ENCODE measurements at places on chromosomes 2 and 18.
A peak's percentile ranks its signal among the peaks of the same experiment; 100 is the strongest.

DNA sequence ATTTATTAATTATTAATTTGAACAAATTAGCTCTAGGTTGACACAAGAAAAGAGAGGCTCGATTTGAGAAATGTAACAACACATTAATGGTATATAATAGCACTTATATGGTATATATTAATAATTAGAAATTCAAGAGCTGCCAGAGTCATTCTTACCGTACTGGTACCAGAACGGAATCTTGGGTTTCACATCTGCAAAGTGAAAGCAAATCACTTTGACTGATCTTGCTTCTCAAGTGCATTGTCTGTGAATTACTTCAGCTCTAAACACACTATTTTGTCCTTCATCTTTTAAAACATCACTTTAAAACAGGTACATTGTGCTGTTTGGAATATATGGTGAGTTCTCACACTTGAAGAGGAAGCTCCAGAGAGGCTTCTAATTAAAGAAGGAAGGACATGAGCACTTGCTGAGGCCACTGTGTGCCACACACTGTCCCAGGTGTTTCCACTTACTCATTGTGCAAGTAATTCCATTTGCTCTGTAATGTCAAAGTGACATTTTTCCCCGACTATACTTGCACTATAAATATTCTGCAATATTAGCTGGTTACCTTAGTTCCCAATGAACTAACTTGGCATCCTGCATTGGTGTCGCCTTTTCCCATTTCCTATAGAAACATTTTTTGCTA lies 85.8 kb downstream of the PLA2R1 start:
- DNase-seq = no peak

- DNase-seq = peak; percentile 59
Measured at GRCh38 chr2:28356095-28356911, 36.4 kb upstream of the FOSL2 start.

DNA sequence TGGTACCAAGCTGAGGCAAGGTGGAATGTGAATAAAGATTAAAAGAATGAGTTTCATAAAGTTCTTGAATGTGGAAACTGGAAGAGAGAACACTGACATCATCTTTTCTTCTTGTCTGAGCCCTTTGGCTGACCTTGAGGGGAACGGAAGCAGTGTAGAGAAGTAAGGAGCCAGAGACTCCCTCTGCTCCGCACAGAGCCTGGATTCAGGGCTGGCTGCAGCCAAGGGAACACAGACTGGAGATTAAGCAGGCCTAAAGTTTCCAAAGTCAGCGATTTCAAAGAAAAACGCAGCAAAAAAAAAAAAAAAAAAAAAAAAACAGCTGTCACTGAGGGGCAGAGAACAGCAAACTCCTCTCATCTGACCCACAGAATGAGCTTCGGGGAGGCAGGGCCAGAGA lies 19.3 kb upstream of the ALK start:
- no peak for DNase-seq

GRCh38 chr2:207046724-207047123 lies 107.4 kb downstream of the CPO start:
- DNase-seq = peak; percentile 72

DNA sequence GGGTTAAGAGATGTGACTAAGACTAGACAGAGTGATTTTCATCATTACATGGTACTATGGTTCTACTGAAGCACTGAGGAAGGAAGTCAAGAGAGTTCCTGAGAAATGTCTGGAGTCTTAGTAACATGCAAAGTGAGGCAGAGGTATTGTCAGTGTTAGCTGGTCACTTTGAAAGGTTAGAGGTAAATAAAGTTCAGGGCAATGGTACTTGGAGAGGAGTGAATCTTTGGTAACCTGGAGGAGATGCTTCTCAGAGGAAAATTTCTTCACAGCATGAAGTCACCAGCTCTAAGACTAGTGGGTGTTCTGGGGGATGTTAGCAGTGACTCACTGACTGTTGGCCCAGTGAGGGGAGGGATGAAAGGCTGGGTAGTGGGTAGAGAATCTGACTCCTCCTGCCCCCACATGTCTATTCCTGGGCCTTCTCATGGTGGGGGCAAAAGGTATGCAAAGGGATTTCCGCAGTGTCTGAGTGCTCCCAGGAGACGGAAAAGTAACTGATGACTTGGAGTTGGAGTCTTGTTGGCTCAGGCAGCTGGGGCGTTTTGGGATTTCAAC lies 23.3 kb upstream of the IL1RN start:
- DNase-seq = peak; percentile 10

DNA sequence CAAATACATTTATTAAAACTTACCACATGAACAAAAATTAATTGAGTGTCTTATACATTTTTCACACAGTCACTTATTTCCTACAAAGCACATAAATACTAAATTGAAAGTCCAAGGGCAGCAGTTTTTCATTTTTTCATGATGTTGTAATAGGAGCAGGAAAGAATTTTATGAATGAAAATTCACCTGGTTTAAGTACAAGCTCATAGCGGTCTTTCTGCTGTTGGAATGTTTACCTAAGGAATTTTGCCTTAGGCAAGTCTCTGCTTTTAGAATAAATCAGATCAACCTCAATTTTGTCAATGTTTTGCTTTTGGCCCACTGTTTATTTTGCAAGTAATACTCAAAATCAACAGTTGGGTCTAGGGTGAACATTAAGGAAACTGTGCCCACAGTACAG lies 40.0 kb downstream of the ETAA1 start:
- DNase-seq = no peak

- DNase-seq = no peak
Measured at GRCh38 chr2:7280790-7281189, 363.6 kb downstream of the RNF144A start.

DNA sequence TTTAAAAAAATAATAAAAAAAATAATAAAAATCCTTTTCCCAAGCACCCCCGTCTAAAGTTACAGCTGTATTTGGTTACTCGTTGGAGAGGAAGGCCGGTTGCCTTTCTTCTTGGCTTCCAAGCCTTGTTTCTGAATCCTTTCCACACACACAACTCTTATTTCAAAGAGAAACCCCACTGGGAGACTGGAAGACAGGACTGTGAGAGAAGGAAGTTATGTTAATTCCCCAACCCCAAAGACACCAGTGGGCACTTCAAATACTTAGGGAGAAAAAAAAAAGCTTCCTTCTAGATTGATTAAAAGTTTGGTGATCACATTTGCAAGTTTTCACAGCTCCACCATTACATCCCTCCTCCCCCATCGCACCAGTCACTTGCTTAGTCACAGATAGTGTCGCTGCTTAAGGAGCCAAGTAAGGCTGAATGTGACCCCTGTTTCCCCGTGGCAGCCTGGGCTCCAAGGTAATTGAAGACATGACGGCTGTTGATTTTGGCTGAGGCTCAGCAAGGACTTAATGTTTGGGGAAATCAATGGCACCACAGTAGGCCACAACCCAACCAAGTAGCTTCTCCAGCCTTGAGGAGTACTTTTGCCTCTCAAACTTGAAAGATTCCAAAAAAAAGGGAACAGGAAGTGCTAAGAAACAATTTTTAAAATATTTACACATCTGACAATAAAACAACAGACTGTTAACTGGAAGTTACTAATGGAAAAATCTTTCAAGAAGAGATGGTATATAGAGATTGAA lies 40.8 kb upstream of the FRZB start:
- no peak for DNase-seq

DNA sequence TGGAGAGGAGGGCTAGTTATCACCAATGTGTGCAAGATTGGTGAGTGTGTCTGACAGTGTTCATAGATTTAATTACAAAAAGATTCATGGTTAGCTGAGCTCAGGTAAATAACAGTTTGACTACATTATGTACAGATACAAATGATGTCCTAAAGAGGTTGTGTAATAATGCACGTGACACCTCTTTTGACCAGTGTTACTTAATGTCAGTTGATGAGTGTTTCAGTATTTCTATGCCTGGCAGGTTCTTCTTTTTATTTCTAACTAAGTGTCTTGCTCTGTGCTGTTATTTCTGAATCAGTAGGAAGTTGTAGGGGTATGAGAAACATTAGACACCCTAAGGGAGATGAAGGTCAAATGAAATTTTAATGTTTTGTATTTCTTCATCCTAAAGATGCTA lies 7.9 kb upstream of the INHBB start:
- DNase-seq = no peak

GRCh38 chr18:26865557-26865956 lies at the start of gene AQP4:
TSS of gene AQP4 (minus strand) at chr18:26865707. CDS start at chr18:26865689, 18 bp downstream.
- no peak for DNase-seq

DNA sequence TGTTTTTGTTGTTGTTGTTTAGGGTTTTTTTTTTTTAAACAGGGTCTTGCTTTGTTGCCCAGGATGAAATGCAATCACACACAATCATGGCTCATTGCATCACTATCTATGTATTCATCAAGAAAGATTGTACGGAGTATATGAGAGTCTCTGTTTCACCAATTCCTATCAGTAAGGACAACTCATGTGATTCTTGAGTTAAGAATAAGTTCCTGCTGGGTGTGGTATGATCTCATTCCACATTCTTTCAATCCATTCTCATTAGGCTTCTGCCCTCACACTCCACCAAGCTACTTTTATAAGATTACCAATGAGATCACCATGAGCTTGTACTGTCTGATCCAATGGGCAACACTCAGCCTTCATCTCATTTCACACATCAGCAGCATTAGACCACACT lies 9.1 kb upstream of the AP1S3 start:
- no peak for DNase-seq

GRCh38 chr18:68991286-68991685 lies 193.4 kb downstream of the CCDC102B start:
- DNase-seq = peak; percentile 84

DNA sequence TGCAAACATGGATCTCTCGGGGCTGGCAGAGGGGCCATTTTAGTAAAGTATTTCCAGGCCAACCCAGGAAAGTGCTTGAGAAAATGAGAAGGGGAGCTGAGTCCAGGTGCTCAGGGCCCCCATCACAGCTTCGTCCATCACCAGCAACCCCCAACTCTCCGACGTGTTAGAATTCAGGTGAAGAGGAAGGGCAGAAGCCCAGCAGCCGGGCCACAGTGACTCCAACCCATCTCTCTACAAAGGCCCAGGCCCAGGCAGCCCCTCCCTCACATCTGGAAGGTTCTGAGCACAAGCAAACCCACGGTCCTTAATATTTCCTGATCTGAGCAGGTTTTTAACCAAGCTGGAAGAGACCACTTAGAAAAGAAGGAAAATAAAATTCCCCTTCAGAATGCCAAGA lies 34.7 kb upstream of the COL6A3 start:
- no peak for DNase-seq

DNA sequence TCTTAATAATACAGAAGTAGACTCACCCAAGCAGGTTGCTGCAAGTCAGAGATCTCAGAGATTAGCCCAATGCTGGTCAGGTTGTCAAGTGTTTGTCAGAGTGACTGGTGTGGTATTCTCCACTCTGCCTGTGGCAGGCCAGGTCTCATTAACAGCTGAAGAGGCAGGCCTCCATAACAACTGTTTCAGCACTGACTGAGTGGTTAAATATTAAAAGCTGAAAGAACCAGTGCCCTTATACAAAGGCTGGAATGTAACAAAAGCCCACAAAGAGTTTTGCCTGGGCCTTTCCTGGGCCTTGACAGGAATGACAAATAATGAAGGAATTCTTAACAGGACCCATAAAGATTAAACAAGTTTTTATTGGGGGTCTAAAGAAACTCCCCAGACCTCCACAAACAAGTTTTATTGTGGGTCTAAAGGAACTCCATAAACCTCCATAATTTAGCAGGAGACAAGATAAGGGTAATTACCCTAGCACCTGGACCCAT lies 26.8 kb downstream of the SULT1C2 start:
- DNase-seq = no peak

DNA sequence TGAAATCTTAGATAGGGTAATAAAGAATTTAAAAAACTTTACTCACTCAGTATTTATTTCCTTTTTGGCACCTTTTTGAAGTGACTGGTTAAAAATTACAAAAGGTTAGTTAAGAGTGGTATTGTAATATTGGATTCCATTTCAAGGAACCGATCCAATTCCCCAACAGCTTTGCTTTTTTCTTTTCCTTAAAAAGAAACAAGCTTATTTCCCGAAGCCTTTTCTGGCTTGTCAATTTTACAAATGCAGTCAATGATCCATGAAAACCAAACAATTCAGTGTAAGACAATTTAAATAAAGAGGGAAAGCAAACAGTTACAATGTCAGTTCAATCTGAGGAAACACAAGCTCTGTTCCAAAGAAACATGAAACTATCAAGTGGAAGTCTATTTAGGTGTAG lies 200.2 kb downstream of the RIT2 start:
- no peak for DNase-seq

Measured in cardiac muscle cell (in vitro differentiated cells and primary cell).